SW 1271 (cell line): ENCODE measurements at places on chromosomes 1 and 21.

DNA sequence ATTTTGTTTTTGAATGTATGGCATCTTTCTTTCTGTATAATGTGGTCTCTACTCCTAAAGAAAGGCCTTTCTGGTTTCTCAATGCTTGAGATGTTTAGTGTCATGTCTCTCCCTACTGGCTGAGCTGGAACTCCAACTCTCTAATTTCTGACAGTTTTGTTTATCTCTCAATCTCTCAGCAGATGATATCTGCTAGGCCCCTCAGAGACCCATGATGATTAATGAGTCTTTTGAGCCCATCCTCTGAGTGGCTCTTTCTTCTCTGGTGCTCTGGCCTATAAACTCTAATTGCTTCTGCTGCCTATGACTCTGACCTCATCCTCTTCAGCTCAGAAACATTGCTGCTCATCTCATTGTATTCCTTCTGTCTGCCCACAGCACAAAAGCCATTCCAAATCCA is 46.6 kb downstream of the CRB1 start:
- no peak for DNase-seq

DNA sequence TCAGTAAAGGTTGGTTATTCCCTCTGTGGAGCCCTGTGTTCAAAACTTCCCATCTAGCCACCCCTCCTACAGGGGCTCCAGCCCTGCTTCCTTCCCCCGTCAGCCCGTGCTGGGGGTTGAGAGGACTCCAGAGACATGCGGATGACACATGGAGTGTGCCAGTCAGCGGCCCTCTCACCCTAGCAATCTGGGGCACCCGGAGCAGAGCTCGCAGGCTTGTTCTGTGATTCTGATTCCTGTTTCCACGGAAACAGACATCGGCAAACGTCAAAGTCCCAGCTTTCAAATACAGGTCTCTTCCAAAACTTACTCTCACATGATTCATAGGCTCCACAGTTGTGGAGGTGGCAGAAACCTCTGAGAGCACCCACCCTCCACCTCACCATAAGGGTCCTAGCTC is 9.8 kb upstream of the SSBP3 start:
- no peak for DNase-seq

GRCh38 chr1:38028105-38028591 is 15.6 kb downstream of the UTP11 start:
- no peak for DNase-seq

GRCh38 chr21:45747233-45747766 is 103.8 kb downstream of the PCBP3 start:
- no peak for DNase-seq

GRCh38 chr1:33984906-33985565 is 121.2 kb downstream of the HMGB4 start:
- DNase-seq, result no peak

GRCh38 chr1:172460177-172460576 is 16.3 kb upstream of the PIGC start:
- DNase-seq, result no peak

DNA sequence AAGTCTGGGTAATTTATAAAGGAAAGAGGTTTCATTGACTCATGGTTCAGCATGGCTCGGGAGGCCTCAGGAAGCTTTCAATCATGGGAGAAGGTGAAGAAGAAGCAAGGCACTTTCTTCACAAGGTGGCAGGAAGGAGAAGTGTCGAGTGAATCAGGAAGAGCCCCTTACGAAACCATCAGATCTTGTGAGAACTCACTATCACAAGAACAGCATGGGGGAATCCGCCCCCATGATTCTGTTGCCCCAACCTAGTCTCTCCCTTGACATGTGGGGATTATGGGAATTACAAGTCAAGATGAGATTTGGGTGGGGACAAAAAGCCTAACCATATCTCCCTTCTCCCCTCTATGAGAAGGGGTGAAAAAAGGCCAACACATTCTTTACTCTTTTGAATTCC is 11.2 kb upstream of the IVNS1ABP start:
- DNase-seq, result no peak

- DNase-seq, result peak; percentile 17
Measured at GRCh38 chr1:62070384-62071011, 124.2 kb upstream of the L1TD1 start.

DNA sequence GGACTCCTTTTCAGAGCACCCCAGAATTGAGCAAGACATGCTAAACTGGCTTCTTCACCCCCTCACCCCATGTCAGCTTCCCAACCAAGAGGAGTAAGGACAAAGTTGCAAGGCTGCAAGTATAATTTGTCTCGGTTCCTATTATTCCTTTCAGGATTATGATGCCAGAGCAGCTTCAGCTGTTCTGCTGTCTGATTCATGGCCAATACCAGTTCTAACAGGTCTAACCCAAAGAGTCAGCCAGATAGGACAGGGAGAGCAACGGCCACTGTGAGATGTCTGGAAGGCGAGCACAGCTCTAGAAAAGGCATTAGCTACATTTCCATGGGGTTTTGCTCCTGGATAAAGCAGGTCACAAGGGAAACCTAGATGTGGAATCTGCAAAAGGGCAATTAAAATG is 53.3 kb upstream of the HOOK1 start:
- DNase-seq, result no peak

- DNase-seq, result no peak
Measured at GRCh38 chr1:231036416-231036815, 3.6 kb downstream of the FAM89A start.

GRCh38 chr1:150561974-150562445 is 12.8 kb downstream of the ADAMTSL4 start:
- peak; percentile 74 for DNase-seq

GRCh38 chr1:244272471-244273261 is 179.0 kb downstream of the ADSS2 start:
- DNase-seq, result peak; percentile 20

DNA sequence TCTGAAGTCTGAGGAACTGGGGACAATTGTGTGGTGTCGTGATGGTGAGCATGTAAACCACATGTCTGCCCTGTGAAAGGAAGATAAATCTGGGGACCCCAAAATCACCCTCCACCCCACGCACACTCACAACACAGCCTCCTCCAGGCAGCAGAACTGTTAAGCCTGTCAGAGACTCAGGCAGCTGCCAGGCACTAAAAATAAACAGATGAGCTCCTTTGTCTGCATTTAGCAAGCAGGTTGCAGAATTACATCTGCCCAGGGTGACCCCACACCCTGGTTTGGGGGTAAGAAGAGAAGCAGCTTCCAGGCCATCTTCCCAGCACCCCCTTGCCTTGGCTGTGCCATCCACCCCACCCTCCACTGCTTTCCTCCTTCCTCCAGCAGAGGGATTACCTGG is 119.1 kb upstream of the RUNX3 start:
- DNase-seq, result no peak

DNA sequence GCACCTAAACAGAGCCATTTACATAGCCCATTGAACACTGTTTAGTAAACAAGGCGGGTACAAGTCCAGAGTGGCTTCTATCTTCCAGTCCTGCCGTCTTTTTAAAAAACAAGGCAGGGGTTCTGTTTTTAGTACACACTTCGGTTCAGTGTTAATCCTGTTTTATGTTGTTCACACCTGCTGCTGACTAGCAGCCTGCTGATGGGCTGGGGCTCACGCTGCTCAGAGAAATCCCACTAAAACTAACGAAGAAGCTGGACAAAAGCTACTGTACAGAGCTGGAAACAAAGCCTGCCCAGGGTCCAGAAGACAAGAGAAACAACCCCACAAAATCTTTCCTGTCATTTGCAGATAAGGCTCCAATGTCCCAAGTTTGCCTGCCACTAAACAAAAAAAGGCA is 13.2 kb downstream of the ESRRG start:
- no peak for DNase-seq

GRCh38 chr1:154993572-154994268 is at the start of gene LENEP:
Gene LENEP, plus strand, starts transcription at chr1:154993586. Its CDS starts 22 bp downstream, at chr1:154993608.
- no peak for DNase-seq

GRCh38 chr1:29953961-29954360 is 717.6 kb downstream of the PTPRU start:
- DNase-seq, result no peak

GRCh38 chr1:243452092-243452491 is 196.3 kb downstream of the SDCCAG8 start:
- DNase-seq, result no peak

GRCh38 chr1:235923466-235924021 is 56.8 kb upstream of the LYST start:
- no peak for DNase-seq

GRCh38 chr21:44647222-44647552 is 973 bp downstream of the KRTAP10-11 start:
- no peak for DNase-seq

DNA sequence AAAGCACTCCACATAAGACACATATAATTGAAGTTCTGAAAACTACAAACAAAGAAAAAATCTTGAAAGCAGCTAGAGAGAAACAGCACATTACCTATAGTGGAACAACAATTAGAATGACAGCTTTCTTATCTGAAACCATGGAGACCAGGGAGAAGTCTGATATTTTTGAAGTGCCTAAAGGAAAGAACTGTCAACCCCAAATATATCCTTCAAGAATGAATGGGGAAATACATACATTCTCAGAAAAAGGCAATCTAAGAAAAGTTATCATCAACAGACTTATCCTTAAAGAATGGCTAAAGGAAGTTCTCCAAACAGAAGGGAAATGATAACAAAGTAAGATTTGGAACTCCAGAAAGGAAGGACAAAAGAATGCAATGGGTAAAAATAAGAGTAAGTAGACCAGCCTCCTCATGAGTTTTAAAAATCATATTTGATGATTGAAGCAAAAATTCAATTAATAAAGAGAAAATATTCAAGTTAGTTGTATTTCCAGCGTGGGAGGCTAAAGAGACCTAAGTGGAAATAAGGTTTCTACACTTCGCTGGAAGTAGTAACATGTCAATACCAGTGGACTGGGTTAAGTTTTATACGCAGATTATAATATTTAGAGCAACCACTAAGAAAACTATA is 170.8 kb upstream of the SAMSN1 start:
- DNase-seq, result no peak

- DNase-seq, result peak; percentile 26
Measured at GRCh38 chr21:17045214-17045853, 467.5 kb upstream of the CXADR start.

DNA sequence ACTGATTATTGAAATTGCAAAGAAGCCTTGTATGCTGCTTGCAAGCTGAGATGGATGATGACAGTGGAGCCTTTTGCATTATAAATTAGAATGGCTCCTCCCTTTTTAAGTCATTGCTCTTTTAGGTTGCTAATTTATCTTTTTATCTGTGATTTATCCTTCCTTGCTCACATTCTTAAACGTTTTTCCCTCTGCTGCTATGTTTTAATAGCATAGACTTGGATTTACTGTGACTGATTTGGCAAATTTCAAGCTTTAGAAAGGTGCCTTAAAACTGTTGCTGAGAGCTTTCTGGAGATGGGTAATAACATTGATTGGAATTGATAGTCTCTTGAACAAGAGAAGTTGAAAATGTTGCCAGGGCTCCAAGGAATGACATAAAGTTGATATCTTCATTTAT is 313.5 kb upstream of the SGIP1 start:
- DNase-seq, result no peak

GRCh38 chr1:156337052-156337887 is 822 bp downstream of the CCT3 start:
- DNase-seq, result no peak

DNA sequence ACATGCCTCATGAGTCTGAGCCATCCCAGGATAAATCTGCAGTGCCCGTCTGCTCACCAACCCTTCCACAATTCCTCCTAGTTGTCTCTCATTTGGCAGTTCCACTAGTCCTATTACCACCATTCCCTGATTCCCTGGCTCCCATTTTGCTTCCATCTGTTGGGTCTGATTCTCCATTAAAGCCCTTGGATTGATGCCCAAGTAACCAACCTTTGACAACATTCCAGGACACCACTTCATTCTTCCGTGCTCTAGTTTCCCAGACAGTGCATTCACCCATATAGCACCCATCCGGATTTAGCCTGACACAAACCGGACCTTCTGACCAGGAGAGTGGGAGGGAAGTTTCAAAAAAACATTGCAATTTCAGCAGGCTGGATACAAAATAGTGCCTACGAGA is 189.4 kb upstream of the PALMD start:
- no peak for DNase-seq

DNA sequence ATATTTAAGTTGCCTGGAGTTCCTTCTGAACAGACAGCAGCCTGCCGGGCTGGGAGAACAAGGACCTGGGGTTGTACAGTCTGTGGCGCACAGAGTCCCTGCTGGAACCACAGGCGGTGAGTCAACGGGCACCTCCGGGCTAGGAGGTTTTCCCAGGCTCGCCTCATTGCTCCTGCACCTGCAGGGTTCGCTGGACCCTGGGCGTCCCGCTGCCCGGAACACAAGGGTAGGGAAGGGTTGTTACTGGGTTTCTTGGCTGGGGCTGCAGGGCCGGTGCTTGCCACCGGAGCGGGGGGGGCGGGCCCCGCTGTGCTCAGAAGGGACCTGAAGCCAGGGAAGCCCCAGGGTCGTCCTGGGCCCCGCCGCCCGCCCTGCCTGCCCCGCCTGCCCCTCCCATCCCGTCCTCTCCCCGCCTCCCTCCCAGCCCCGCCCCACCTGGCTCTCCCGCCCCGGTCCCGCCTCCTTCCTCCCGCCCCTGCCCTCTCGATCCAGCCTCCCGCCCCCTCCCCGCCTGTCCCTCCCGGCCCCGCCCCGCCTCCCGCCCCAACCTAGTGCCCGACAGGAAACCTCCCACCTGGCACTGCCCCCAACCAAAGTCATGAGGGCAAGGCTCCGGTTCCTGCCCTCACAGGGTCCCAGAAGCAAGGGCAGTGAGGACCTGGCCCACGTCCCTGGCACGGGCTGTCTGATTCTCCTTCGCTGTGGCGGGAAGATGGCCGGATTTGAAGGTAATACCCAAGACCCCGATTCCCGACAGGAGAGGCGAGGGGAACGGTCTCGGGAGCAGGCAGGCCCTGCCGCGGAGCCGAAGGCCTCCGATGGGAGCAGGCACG is 6.8 kb downstream of the JMJD4 start:
- DNase-seq, result peak; percentile 47

GRCh38 chr1:12799730-12800129 is 8.5 kb downstream of the PRAMEF1 start:
- no peak for DNase-seq
